Nucleus accumbens (tissue), 56 donors: ENCODE measurements at places on chromosomes 6 and 20.

DNA sequence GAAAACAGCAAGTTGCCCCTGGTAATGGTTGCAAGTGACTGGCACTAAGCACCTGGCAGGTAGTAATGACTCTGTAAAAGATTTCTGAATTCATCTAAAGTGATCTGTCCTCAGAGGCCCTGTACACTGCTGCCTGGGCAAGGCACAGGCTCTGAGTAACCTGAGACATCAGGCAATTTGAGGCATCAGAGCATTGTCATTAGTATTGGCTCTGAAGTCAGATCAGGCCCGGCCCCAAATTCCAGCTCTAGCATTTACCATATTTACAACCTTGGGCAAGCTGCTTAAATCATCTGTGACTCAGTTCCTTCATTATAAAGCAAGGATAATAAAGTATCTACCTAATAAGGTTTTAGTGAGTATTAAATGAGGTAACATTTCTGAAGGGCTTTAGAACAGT is 17.3 kb upstream of the TENT5A start:
- DNase-seq, result no peak

GRCh38 chr6:109344226-109344625 is 38.0 kb downstream of the CD164 start:
- no peak for DNase-seq

DNA sequence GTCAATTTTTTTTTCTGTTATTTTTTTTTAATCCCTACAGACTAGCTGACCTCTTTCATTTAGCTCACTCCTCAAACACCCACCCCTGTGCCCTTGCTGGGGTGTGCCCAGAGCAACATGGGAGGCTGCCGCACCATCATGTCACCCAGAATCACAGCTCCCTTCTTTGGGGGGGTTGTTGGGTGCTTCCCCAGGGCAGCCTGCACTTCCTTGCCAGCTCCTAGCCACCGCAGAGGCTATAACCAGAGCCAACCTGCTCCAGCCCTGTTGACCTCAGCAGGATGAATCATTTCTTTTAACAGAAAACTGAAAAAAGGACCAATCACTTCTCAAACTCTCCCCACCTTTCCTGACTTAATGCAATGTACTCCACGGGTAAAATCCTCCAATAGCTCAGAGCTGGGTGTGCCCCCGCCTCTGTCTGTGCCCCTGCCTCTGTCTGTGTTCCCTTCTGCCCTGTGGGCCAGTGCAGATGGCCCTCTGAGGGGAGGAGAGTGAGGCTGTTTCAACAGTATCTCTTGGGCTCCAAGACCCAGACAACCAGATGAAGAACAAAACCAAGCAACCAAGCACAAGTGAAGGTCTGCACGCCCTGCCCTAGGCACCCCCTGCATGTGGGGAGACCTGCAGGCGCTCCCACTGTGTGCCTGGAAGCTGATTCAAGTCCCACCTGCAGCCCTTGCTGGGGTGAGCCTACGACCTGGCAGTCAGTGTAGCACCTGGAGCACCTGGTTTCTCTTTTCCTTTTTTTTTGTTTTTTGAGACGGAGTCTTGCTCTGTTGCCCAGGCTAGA is 67.7 kb downstream of the PYGB start:
- DNase-seq, result no peak

- no peak for DNase-seq
These were observed 17.1 kb downstream of the XKR7 start for GRCh38 chr20:31984981-31985471.

GRCh38 chr20:47551841-47552240 is 50.2 kb downstream of the NCOA3 start:
- no peak for DNase-seq

DNA sequence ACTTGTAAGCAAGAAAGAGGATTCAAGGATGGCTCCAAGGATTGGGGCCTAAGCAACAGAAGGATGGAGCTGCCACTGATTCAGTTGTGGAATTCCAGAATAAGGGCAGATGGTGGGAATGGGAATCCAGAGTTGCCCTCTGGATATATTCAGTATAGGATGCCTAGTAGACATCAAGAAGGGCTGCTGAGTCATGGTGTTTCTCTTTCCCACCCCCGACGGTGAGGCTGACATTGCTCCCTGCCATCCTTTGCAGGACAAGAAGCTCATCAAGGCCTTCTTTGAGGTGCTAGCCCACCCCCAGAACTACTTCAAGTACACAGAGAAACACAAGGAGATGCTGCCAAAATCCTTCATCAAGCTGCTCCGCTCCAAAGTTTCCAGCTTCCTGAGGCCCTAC is 11.2 kb upstream of the ZNF76 start:
- DNase-seq, result no peak

GRCh38 chr20:14724468-14724867 is 387.1 kb upstream of the FLRT3 start:
- no peak for DNase-seq

DNA sequence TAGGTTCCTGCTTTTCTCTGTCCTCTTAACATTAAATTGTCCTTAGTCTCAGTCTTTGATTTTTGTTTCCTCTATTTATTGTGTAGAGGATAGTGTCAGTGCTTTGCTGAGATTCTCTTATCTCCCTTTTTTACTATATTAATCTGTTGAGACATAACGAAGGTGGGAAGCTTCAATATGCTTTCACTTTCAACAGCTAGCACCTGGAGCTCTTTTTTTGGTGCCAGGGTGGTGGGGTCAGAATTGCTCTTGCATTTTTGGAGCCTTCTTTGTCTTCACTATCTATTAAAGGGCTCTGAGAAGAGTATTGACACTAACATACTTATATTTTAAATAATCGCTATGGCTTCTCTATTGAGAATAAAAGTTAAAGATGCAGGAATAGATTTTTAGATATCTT is 97.1 kb upstream of the EPHA7 start:
- no peak for DNase-seq

DNA sequence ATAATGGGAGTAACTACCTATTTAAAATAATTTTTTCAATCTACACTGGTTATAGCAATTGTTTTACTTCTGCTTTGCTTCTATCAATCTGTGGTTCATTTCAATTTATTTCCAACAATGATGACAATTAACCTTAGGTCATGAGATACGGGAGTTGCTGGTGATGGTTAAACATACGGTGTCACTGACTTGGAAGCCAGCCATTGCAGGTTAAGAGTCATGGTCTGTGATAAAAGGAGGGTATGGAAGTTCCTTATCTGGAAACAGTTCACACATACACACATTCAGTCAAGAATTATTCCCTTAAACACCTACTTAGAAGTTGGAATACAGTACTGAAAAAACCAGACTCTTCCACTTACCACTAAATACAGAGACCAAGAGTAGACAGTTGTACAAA is 180.0 kb downstream of the KIF16B start:
- no peak for DNase-seq

GRCh38 chr6:63525186-63525878 is 46.9 kb upstream of the LOC128125822 start:
- DNase-seq, result no peak

DNA sequence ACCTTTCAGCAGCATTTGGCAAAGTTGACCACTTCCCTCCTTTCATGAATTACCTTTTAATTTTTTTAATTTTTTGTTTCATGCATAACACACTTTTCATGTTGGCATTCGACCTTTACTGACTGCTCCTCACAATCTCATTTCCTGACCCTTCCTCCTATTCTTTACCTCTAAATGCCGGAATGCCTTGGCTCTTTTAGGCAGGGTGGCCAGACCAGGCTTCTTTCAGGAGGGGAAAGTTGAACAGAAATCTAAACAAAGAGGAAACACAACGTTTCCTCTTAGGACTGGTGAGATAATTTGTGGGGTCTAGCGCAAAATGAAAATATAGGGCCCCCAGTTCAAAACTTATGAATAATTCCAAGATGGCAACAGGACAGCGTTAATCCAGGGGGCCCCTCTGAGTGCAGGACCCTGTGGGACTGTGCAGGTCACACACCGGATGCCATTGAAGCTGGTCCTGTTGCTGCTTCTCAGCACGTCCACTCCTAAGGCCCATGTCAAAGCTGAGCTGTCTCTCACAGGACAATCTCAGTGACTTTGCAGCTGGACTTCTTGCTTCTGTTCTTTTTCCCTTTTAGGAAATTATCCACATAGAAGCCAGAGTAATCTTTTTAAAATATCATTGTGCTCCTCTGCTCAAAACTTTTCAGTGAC is 313.8 kb downstream of the HDGFL1 start:
- DNase-seq, result no peak

DNA sequence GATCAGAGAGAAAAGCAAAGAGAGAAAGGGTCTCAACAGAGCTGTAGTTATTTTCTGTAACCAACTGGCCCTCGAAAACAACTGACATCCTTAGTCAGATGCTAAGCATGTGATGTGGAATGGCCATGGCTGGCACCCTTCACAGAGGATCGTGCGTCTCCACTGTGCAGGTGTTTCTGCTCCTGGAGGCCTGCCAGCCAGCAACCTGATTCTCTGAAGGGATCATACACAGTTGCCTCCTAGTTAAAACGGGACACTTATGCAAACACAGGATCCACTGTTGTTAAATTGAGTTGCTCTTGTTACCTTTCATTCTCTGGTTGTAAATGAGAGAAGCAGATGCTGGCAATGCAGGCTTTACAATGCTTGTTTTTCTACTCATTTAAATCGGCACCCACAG is 148.5 kb downstream of the HDGFL1 start:
- no peak for DNase-seq

DNA sequence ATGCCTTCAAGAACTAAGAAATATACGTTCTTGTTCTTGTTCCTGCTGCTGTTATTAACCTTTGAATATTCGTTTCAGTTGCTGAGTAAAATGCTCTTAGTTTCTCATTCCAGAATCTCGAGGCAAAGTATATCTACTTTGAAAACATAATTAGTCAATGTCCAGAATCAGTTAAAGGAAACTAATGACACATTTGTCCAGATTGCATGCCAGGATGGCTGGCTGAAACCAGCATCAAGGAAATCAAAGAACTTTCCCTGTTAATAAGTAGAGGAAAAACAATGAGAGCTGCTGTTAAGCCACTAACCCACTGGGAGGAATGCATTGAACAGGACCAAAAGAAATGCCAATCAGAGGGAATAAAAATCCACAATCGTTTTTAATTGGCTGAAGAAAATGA is 196.9 kb downstream of the ALDH8A1 start:
- no peak for DNase-seq

DNA sequence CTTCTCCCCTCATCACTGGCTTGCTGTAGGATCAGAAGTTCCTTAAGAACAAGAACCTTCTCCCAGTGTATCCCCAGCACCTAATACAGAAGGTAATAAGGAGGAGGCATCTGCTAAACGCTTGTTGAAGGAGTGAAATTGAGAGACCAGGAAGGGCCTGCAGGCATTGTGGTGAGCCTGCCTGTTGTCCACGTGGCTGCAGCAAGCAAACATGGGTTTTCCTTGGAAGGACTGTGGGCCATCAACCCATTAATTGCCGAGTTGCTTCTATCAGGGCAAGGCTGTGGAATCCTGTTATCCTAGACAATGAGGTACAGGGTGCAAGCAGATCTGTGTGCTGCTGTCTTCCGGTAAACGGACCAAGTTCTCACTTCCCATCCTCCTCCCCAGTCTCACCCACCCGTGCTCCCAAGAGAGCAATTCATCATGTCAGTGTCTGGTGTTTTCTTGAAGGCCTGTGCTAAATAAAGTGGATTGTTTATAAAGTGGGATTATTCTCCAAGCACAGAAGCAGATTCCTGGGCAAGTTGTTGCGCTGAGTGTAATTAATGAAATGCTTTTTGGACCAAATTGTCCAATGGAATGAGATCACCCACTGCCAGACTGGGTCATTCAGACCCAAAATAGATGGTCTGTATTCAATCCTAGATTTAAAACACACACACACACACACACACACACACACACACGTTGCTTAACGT is 164.6 kb upstream of the CDYL start:
- no peak for DNase-seq

DNA sequence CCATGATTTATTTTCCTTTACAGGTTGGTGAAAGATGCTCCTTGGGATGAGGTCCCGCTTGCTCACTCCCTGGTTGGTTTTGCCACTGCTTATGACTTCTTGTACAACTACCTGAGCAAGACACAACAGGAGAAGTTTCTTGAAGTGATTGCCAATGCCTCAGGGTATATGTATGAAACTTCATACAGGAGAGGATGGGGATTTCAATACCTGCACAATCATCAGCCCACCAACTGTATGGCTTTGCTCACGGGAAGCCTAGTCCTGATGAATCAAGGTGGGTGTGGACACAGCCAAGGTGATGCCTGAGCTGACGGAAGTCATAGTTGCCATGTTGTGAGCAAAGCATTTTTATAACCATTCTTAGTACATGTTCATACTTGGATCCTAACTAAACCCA is 34.6 kb upstream of the CALHM6 start:
- no peak for DNase-seq
